ENCODE measurements at places on chromosomes 1 and 21.
A peak's percentile ranks its signal among the peaks of the same experiment; 100 is the strongest.

- no peak for DNase-seq
These were observed 12.2 kb upstream of the GPR161 start for GRCh38 chr1:168148916-168149315.

DNA sequence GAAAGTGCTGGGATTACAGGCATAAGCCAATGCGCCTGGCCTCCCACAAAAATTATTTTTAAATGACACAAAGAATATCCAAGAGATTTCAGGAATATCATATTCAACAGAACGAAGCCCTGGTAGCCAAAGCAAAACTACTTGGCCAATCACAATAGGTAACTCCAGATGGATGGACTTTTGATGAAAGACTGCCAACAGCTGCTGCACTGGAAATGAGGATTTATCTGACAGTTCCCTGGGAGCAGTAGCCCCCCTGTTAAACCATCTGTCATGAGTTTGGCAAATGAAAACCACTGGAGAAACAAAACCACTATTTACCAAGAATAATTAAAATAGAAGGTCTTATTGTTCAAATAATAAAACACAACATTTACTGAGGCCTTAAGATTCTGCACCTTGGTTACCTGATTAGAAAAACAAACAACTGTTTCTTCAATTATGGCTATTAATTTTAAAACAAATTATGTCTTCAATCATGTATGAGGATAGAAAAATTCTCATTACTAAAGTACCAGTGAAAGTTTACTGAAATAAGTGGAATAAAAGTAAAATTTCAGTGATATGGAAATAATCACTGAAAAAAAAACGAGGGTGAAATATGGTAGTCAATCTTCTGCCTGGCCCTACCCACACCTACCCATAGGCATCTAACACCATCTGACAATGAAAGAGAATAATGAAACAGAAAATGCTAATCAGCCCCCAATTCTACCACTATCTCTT is 34.3 kb upstream of the PSMG1 start:
- no peak for DNase-seq

GRCh38 chr1:42399315-42400100 is 18.9 kb downstream of the RIMKLA start:
- DNase-seq, result no peak

GRCh38 chr1:89603651-89604413 is 29.1 kb upstream of the LRRC8C start:
- DNase-seq, result peak; percentile 28

DNA sequence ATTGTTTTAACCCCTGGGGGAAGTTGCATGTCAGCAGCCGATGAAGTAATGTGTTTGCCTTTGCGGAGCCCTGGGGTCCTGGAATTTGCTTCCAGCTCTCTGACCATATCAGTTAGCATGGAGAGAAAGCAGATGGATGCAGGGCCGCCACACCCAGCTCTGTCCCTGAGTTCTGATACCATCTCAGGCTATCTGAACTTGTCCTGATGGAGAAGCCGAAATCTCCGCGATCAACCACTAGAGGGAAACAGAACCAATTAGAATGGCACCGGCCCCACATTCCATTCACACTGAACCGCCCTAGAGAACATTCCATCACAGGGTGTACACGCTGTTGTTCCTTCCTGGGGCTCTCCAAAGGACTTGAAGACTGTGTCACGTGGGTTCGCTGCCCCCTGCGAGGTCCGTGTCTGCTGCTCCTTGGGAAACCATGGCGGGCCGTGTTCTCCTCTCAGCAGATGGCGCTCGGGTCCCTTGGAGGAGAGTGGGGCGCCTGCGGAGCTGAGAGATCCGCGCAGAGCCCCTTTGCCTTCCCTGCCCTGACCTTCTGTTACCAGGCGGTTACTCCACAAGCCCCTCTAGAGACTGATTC is 75.4 kb downstream of the ABCA4 start:
- peak; percentile 100 for DNase-seq

DNA sequence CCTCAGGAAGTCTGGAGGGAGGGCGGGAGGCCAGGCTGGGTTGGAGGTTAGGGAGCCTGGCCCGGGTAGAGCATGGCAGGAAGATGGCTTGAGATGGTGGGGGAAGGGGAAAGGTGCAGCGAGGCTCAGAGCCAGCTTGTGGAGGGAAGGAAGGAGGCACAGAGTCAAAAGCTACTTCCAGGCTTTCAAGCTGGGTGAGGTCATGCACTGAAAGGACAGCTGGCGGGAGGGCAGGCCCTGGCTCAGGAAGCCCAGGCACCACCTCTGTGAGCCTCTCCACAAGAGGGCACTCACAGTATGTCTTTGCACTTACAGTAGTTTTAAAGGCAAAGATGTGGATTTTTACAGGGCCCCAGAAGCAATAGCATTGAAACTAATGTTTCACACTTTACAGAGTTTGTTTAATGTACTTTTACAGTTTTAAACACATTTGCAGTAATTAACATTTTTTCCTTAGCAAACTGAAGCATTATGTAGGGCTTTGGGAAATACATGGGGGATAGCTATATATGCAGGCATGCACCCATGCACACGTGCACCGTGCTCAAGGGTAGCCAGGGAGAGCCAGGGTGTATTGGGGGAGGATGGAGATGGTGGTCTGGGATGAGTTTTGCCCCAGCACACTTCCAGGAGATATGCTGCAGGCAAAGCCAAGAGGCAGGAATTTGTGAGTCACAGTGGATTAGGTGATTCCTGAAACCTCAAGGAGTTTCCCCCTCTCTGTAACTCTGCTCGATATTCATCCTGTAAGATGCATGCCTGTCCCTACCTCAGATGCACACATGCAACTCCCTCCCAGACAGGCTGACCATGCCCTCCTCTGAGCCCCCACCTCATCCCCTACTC is 6.1 kb upstream of the ADAM15 start:
- peak; percentile 79 for DNase-seq

DNA sequence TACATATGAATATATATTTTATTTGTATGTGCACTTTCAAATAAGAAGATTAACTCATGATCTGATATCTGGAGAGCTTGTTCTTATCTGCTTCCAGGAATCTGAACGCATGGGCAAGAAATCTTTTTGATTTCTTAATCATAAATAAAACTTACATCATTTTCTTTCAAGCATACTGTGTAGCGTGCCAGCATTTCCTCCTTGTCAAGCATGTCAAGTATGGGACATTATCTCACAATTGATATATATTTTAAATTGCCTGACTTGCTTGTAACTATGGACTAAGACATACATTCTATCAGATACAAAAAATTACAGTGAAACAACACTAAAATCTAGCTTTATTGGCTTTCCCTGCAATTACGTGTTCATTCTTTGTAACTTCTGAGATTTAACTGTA is 1128.2 kb downstream of the PLA2G4A start:
- no peak for DNase-seq

DNA sequence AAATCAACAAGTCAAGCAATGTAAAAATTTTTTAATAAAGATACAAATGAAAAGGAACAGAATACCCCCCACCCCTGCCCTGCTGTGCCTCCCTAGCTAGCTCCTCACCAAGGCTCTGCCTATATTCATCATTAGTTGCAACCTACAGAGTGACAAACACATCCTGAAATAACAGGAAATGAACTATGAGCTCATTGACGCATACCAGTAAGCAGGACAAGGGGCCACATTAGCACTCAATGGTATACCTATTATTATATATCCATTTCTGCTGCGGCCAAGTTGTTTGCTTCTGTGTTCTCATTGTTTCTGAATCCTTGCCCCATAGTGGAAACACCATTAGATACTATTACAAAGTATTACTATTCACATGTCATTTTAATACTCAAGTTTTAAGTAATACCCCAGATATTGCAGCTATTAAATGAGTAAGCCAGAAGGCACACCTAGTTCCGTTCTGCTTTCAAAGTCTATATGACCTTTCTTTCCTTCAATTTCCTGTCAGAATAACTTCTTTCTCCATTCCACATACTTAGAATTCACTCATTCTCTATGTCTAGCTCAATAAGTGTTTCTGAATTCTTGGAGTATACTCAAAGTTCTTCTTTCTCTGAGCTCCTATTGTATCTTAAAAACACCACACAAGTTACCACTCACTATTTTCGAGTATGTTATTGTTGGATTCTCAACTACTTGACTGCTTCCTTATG is 1214.9 kb downstream of the PLA2G4A start:
- DNase-seq, result peak; percentile 57

DNA sequence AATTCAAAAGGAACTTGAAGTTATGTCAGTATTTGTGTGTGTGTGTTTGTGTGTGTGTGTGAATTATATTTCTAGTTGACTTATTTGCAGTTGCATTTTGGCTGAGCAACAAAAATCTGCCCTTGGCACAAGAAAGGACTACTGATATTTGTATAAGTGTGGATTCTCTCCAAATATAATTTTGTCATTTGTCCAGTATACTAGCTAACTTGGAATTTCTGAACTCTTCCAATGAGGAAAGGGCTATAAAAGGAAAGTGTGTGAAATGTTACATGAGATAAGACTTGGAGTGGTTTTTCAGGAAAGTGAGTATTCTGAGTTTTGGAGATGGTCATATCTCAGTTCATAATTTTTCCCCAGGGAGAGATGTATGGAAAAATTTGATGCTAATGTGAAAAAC is 1384.1 kb upstream of the B3GALT2 start:
- no peak for DNase-seq

DNA sequence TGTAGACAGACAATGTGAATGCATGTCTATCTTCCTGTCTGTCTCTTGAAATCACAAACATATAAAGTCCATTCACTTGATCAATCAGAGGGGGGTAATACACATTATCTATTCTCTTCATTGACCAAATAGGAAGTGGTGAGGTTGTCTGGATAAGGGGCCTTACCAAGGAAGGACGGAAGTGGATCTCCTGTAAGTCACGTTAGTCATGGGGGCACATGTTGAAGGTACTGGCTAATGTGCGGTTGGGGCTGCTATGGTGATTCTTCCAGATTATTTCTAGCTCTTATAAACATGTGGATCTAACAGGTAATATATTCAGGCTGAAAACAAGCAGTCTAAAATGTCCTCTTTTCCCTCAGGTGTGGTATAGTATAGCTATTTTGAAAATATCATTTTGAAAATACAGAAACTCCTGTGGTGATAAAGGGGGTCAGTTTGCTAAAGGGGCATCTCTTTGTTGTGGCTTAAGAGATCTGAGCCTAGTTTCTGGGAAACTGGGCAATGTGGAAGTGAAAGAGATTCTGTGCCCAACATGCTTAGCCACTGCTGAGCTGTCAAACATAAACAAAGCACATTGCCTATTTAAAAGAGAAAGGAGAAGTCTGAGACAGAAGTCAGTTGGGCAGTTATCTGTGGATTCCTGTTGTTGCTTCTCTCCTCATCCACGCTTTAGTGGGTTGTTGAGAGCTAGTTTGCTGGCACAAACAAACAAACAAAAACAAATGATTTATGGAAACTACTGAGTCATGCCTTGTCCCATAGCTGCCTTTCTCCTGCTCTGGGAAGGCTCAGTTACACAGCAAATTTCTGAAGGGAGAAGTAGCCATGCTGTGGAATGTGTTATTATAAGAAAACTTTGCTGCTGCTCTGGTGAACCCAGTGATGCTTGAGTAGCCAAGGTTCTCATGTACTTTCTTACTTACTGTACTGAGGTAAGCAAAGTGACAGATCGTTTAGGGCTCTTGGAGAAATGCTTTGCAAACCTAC is 166.9 kb downstream of the HLX start:
- DNase-seq, result peak; percentile 22

DNA sequence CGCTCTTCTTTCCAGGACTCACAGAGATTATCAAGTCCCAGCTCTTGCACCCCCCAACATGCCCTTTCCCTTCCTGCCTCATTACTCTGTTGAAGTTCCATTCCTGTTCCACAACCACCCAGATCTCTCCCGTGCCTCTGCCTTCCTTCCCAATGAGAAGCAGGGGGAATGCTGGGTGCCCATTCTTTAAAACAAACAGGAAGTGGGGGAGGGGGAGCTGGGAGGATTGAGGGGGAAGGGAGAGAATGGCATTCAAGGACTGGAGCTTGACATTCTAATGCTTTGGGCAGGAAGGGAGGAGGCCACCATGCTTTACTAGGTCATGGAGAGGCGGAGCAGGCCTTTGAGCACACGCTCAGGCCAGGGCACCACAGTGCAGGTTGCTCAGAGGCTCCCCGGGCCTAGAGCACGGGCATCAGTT is 150.3 kb upstream of the IRF2BP2 start:
- DNase-seq, result no peak

GRCh38 chr1:226001963-226002666 is 3.0 kb upstream of the SDE2 start:
- DNase-seq, result peak; percentile 18

DNA sequence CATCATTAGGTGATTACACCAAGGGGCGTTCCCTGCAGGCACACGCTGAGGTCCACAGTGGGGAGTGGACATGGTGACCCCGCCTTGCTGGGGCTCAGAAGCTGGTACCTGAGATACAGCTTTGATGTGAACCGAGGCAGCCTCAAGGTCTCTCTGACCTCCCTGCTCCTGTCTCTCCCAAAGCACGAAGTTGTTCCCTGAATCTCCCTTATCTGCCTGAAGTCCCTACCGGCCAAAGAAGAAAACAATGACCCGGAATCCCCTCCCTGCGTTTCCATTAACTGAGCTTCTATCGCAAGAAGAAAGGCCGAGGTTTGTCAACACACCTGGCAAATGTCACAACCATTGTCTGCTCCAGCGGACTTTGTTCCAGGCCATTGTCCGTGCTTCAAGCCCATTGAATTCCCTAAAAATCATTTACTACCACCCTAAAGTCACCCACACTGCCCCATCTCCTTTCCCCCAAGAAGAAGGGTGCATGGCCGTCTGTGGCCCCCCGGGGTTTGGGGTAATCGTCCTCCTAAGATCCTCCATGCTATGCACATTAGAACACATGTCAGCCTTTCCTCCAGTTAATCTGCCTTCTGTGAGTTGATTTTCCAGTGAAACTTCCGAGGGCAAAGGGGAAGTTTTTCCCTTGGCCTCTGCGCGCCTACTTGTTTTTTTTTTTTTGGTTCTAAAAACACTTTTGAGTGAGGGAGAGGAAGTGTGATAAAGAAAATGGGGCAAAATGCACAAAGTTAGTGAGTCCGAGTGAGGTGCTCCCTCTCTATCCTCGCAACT is 48.1 kb upstream of the COL18A1 start:
- DNase-seq, result no peak

GRCh38 chr1:116950517-116951199 is 40.9 kb downstream of the PTGFRN start:
- peak; percentile 15 for DNase-seq

DNA sequence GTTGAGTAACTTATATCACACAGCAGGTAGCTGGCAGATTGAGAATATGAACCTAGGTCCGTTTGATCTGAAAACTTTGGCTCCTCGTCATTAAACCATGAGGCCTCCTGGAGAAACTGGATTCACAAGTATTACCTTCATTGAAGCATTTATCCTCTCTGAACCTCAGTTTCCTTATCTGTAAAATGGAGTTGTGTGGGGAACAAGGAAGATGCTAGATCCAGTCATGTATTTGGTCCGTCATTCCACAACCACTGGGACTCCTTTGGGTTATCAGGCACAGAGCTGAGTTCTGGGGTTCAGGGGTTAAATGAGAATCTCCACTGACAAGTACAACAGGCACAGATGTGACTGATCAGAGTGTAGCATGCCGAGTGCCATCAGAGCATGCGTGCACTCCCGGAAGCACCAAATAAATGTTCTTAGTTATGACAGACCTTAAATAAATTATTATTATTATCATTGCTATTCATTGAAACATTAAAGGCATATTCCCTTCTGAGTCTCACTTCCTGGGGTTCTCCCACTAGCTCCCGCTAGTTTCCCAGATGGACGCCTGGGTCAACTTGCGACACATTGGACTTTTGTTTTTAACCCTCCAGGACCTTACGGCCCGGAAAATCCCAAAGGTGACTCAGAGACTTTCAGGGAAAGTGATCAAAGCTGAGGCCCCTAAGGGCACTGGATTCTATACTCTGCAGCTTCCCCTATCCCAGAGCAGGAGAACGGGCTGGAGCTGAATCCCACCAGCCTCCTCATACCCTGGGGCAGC is 130.6 kb downstream of the PLPP3 start:
- DNase-seq, result no peak

GRCh38 chr1:181284978-181285377 is 196.5 kb downstream of the IER5 start:
- DNase-seq, result peak; percentile 1

All from choroid plexus epithelial cell (primary cell).